COR-L47 (cell line): ENCODE measurements at places on chromosomes 12 and 14.

DNA sequence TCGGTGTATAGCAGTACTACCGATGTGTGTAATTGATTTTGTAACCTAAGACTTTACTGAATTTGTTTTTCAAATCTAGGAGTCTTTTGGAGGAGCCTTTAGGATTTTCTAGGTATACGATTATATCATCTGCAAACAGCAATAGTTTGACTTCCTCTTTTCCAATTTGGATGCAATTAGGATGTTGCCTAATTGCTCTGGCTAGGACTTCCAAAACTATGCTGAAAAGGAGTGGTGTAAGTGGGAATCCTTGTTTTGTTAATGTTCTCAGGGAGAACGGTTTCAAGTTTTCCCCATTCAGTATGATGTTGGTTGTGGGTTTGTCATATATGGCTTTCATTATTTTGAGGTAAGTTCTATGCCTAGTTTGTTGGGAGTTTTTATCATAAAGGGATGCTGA lies 171.6 kb upstream of the PDE3A start:
- DNase-seq: no peak

DNA sequence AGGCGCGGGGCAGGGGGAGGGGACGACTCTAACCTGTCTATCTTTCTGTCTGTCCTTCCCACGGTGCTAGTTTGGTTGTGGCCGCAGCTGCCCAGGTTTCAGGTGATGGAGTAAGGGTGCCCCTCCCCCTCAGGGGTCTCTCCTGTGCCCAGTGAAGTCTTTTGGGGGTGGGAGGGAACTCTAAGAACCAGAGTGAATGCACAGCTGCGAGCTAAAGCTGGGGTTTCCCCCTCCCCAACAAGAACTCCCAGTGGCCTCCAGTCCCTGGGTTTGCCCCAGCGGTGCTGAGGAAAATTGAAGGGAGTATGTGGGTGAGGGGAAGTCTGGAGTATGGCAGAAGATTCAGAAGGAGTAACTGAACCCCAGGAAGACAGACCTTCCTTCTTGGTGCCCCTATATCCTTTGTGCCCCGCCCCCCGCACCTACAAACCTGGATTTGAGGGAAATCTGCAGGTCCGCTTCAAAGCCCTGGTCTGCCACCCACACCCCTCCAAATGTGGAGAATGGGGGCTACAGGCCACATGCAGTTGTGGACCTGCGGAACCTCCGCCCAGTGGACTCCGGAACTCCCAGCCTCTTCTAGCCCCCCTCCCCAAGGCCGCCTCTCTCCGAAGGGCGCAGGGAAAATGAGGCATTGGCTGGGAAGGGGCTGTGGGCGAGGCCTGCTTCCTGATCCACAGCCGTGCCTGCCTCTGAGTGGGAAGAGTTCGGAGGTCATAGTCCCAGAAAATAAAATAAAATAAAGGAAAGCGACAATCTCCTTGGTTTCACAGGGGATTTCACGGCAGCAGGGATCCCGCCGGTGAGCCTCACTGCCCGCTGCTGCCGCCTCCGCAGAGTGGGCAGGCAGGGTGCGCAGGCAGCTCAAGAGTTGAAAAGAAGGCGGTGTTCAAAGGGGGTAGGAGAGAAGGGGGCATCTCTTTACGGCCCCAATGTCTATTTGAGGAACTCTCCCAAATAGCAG lies 3.4 kb upstream of the HOXC9 start:
- DNase-seq: no peak

DNA sequence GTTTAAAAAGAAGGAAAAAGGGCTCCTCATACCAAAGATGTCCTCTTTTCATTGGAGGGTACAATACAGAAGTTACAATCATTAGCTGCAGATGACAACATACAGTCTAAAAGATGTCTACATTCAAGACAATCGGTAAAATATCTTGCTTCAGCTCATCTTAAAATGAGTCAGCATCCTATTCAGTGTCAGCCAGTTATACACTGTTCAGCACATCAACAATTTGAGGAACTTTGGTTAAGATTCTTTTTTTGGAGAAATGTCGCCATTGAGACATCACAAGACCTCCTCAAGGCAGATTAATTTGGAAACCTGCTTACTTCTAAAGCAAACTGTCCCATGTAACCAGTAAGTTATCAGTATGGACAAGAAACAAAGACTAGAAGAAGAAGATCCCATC lies 100.7 kb upstream of the SLC38A4 start:
- no peak for DNase-seq

DNA sequence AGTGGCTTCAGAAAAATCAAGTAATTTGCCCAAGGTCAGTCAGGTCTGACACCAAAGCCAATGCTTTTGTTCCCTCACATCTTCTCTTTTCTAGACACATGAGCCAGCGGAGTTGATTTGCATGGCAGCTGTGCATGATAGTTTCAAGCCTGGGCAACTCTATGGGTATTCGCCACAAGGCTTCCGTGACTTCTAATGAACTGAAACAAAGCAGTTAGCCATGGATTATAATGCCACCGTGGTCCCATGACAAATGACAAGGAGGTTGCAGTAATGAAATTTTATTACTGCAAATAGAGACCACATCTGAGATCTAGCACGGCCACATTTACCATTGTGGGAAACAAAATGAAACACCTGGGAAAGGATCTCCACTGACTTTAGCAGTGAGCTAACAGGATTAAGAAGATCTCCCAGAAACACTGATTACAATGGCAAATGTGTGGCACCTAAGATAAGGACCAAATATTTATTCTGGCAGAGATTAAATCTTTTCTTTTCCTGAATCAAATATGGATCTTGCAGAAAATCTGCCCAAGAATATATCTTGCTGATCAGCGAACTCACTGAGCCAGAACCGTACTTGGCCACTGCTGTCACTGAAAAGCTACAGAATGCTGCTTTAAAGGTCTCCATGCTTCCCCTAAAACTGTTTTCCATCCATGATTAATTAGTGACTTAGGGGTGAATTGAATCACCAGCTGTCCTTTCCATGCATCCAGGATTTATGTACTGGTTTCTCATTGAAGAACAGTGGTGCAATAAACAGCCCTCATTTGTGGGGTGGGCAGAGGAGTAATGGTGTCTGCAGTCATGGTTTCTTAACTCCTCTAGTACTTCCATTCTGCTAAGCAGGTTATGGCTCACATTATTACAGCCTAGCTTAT lies 551.0 kb downstream of the DIO2 start:
- DNase-seq: no peak

DNA sequence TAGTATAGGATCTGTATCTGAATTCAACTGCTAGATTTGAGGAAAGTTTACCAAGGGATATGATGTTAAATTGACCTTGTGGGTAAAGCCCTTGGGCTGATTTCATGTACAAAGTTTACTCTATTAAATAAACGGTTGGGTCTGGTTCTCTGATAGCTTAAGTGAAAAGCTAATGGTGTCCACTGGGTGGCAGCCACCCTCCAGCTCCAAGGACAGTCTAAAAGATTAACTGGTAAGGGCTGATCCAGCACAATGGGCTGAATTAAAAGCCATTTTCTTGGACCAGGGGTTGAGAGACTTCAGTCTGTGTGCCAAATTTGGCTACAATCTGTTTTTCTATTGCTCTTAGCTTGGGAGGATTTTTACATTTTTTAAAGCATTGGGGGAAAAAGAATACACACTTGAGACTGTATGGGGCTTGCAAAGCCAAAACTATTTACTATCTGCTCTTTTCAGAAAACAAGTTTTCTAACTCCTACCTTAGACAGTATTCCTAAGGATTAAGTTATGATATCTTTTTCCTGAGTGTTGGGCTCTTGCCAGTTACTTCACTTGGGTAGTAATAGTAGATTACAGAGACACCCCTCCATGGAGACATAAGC lies 116.5 kb downstream of the GPHN start:
- DNase-seq: peak; percentile 59

- DNase-seq: no peak
These were observed 717.3 kb downstream of the TRHDE start for GRCh38 chr12:72989458-72989947.

DNA sequence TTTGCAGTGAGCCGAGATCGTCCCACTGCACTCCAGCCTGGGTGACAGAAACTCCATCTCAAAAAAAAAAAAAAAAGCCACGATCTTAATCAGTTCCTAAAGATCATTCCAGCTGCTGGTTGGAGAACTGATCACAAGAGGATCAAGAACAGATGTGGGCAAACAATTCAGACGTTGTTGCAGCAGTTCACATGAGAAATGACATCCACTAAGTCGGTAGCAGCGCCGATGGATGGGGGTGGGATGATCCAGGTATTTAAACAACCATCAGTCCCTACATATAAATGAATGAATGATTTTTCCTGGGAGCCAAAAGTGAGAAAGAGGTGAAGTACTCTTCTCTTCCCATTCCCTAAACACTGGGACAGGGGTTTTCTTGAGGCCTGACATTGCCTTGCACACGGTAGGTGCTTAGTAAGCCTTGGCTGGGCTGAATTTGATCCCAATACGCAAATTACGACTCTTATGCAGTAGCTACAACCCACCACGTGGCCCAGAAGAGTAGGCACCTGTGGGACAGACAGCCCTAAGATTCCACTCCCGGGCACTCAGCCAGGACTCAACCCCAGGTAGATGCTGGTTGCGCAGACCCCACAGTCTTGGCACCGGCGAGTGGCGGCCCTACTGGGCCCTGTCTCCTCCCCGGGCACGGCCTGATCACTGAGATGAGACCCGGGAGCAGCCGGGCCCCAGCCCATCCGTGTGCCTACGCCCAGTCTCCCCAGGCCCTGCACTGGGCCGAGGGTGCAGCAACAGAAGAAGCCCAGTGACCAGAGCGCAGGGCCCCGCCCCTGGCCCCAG lies 565 bp downstream of the SPRYD3 start:
- peak; percentile 58 for DNase-seq

- no peak for DNase-seq
These were observed 210.6 kb downstream of the PHLDA1 start for GRCh38 chr12:75820848-75821578.

DNA sequence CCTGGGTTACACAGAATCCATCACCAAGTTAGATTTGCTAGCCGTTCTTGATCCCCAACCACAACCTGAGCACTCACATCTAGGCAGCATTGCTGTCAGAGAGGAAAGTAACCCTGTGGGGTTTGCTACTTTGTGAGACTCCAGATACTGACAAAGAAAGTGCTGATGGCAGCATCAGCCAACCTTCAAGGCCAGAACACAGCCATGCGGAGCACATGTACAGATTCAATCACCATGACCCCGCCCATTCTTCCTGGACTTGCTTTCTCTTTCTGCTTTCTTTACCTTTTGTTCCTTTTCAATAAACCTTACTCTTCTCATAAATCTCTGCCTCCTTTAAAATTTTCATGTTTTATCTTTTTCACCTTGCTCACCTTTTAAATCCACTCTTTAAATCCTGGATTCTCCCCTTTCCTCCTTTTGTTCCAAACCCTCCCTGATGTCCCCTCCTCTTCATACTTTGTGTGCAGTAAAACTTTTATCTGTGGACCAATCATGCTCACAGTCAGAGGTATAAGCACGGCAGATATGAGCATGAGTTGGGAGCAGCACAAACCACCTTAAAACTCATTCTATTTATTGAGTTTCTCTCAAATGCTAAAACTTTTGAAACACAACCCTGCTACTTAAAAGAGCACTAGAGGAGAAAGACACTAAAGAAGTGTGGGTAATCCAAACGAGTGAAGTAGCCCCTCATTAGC lies 21.9 kb upstream of the CERS5 start:
- no peak for DNase-seq

DNA sequence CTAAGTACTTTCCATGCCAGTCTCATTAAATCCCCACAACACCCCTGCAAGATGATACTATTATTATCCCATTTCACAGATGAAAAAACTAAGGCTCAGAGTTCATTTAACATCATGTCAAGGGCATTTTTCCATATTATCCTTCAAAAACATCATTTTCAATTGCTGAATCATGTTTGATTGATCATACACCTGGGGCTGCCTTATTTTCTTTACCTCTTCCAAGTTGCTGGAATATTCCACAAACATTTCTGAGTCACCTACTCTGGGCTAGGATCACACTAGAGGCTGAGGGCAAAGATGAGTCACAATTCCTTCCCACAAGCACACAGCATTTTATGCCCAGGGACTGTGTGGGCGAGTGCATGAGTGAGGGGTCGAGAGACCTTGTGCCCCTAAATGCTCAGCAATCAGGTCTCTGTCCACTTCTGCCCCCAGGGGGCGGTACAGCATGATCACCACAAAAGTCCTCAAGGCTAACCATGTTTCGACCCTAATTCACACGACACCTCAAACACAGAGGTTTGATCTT lies 14.1 kb upstream of the TMEM119 start:
- DNase-seq: no peak

GRCh38 chr12:132804426-132804861 lies 24.2 kb downstream of the GOLGA3 start:
- DNase-seq: no peak

DNA sequence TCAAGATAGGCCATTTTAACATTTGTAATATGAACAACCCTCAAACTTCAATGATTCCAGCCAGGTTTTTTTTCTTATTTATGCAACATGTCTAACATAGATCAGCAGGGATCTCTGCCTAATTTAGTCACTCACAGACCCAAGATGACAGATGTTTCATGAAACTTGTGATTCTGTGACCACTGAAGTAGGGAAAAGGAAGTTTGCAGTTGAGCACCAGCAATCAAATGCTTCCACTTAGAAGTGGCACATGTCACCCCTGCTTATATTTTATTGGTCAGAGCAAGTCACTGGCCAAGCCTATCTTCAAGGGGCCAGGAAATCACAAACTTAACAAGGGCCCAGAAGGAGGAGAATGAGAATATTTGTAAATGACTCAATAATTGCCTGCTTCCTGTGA lies 150.6 kb downstream of the BCAT1 start:
- no peak for DNase-seq

- DNase-seq: no peak
These were observed 266.8 kb upstream of the CLEC14A start for GRCh38 chr14:38522724-38523123.

DNA sequence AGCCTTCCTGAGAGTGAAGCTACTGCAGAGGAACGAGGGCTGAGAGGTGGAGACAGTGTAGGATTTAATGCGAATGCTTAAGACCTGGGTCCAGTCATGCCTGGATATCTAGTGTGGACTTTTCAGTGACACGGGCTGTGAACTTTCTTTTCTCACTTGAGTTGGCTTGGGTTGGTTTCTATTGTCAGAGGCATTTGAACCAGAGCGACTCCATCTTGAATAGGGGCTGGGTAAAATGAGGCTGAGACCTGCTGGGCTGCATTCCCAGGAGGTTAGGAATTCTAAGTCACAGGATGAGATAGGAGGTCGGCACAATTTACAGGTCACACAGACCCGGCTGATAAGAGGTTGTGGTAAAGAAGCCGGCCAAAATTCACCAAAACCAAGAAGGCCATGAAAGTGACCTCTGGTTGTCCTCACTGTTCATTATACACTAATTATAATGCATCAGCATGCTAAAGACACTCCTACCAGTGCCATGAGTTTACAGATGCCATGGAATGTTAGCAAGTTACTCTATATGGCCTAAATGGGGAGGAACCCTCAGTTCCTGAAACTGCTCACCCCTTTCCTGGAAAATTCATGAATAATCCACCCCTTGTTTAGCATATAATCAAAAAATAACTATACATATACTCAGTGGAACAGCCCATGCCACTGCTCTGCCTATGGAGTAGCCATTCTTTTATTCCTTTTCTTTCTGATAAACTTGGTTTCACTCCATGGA lies 34.2 kb upstream of the TMCC3 start:
- DNase-seq: no peak
